ENCODE measurements at places on chromosomes 13 and 19. TPM values are rescaled to one million over a fixed set of nuclear protein-coding genes. Genes with fewer than 3 reads are reported as not detected.

DNA sequence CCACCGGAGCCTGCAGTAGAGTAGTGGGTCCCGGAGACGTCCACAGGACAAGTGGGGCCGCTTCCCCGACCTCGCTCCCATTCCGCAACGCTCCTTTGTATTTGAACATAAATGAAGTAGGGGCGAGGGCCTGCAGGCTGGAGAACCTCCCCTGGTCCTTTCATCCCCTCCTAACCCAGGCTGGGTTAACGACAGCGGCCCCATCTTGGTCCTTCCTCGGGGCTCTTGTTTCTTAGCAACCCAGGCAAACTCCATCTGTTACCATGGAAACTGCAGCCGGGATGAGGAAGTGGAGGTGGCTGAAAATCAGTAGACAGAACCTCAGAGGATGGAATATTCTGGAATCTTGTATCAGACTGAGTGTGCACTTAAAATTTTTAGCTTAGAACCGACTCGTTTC, 132.6 kb upstream of the USP29 start:
- DNase-seq: no peak

DNA sequence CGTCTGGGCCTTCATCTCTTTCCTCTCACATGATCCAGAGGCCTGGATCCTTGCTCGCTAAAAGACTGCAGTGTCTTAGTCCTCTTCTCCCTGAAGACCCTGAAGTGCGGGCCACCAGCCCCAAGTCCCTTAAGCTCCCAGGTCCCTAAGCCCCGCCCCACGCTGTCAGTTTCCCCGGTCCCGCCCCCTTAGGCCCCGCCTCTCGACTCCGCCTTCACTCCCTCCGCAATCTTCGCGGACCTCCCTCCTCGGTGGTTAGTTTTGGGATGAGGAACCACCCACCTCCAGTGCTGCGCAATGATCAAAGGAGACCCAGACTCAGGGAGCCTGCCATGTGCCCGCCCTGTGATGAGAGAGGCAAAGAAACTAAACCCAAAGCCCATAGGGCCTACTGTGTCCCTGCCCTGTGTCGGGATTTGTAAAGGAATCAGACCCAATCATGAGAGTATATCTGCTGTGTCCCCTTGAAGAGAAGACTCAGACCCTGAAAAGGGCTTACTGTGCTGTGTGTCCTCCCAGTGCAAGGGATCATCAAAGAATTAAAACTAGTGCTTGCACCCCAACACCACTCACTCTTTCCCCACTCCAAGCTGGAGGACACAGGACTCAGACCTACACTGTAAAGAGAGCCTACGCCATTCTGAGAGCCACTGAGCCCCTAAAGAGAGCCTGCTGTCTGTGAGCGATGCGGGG, 3.0 kb upstream of the COX6B1 start:
- DNase-seq: no peak

- no peak for DNase-seq
Measured at GRCh38 chr19:32233091-32233490, 112.3 kb upstream of the ZNF507 start.

The IGFL4 gene
- total RNA-seq: not detected
